Omental fat pad (tissue), 4 donors: ENCODE measurements at places on chromosomes 2 and 18. TPM values are rescaled to one million over a fixed set of nuclear protein-coding genes. Genes with fewer than 3 reads are reported as not detected.

GRCh38 chr2:158637357-158637756, 157.8 kb upstream of the DAPL1 start:
- no peak for DNase-seq

GRCh38 chr18:9691235-9691634, 16.9 kb upstream of the RAB31 start:
- no peak for DNase-seq

DNA sequence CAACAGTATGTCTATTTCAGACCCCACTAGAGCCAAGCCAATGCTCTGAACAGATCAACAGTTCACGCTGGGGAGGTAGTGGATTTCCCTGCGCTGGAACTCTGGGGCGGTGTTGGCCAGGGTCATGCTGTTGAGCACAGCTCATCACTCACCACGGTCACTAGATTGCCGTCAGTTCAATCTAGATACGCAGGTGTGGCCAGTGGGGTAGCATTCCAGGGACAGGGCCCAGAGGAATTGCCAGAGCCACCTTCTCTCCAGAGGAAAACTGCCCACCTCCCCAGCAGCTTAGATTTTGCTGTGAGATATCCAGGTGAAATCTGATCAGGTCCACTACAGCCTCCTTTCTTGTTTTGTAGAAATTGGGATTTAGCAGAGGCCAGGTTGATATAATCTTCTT, 101.8 kb downstream of the SOX11 start:
- no peak for DNase-seq

The CRYGD gene
- total RNA-seq = not detected

The HTR2B gene
- total RNA-seq = 0.37 TPM

- DNase-seq = no peak
Observed at GRCh38 chr2:207227062-207227748, 61.5 kb upstream of the KLF7 start.

The NOL4 gene
- not detected for total RNA-seq

DNA sequence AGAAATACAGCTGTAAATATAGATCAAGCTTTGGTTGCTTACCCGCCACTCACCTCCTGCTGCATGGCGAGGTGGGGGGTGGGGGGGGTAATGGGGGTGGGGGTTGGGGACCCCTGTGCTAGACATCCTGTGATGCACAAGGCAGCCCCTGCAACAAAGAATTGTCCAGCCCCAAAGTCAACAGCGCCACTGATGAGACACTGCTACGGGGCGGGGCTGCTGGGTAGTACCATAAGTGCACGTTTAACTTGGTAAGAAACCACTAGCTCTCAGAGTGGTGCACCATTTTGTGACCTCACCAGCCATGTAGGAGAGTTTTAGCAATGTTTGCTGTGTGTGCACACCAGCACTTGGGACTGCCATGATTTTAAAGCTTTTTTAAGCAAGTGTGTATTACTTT, 40.3 kb downstream of the SNORC start:
- no peak for DNase-seq

The ALK gene
- 0.44 TPM for total RNA-seq

The NT5C1B gene
- not detected for total RNA-seq

DNA sequence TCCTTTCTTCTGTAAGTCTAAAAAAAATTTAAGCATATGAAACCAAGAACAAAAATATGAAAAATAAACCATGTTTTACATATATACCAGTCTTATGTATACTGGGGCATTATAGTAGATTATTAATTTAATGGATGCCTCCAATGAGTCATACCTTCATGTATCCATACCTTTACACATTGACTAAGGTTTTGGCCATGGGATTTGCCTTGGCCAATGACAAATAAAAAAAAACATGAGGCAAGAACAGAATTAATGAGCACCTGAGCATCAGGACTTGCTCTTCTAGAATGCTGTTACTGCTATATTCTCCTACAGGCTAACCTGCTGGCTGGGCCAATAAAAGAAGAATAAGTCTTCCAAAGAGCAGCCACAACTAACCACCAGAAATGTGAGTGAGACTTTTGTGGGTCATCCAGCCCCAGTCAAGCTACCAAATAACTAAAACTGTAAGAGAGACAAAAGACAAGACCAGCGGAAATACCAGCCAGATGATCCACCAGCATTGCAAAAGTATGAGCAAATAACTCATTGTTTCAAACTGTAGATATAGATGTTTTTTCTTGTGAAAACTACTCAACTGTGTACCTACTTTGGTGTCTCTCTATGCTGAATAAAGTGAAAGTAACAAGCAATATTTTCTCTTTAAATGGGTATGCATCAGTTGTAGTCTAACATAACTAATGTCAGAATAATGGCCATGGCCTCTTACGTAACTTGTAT, 749.6 kb upstream of the VRK2 start:
- DNase-seq = no peak

The ITPRID2 gene
- total RNA-seq = 82.3 TPM

DNA sequence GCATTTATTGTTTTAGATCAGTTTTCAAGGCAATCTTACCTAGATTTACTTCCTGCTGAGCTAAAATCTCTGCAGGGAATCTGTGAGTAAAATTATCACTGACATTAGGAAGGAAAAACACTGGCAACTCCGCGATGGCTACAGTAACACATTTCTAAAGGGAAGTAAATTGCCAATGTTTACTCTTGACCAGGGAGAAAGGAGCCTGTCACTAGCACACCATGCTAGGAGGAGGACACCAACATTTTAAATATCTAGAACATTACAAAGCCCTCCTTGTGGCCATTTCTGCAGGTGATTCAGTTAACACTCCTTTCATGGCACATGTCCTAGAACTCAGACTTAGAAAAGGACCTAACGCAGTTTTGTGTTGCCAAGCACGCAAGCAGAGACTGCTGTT, 58.4 kb downstream of the TCF4 start:
- no peak for DNase-seq

The OTX1 gene
- total RNA-seq = not detected
